ENCODE measurements at places on chromosomes 6 and 20.

DNA sequence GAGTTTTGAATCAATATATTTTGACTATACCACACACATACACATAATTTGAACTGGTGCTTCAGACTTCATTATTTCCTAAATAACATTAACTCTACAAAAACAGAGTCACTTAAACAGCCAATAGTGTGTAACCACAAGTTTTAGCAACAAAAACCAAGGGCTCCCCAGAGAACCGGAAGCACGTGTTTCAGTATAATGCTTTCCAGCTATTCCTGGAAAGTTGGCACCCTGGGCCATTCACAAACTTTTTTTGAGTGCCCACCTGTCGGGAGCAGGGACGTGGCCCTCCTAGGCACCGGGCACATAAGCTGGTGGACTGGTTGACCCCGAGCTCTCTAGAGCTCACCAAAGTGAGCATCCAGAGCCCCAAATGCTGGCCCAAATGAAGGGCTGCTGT lies 1.9 kb upstream of the SLC35D3 start:
- DNase-seq = no peak

DNA sequence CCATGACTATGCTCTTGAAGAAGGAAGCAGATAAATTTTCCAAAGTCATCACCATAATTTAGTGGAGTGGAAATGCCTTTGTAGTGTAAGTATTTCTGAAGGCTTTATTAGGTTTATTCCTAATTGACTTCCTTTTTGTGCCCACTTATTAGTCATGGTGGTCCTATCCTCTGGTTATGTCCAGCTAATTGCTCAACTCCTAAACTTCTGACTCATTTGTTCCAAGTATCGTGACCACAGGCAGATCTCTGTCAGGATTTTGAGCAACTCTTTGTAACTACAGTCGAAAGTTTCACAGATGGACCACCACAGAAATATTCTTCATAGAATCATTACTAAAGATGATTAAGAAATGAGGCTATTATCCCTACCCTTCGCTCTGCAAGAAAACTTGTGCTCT lies 315.6 kb upstream of the PTCHD4 start:
- DNase-seq = peak; percentile 91

GRCh38 chr6:53103993-53104675 lies 38.9 kb downstream of the FBXO9 start:
- DNase-seq = peak; percentile 16

GRCh38 chr6:26611599-26611998 lies 14.8 kb downstream of the ABT1 start:
- no peak for DNase-seq

DNA sequence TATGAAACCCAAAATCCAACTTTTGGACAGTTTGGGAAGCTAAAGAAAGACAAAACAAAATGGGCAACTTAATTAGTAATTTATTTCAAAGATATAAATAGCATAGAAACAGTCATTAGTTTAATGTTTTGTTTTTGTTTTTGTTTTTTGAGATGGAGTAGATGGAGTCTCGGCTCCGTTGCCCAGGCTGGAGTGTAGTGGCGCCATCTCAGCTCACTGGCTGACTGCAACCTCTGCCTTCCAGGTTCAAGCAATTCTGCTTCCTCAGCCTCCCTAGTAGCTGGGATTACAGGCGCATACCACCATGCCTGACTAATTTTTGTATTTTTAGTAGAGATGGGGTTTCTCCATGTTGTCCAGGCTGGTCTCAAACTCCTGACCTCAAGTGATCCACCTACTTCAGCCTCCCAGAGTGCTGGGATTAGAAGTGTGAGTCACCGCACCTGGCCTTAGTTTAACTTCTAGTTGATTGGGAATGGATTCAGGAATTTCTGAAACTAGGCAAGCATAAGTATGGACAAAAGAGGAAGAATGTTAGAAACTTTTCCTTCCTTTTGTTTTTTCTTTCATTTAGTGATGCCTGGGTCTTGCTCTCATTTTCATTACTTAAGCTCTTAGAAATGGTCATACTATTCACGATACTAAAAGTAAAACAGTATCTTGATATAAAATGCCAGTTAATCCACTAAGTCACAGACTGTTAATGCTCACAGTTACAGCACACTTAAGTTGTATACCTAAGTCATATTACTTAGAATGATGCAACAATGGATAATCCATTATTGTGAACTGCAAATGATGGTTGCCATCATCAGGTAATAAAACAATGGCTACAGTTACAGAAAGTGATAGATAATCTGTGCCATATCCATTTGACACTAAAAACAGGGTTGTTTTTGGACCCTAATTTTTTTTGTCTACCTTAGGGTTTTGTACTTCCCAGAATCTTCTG lies 8.2 kb downstream of the SENP6 start:
- peak; percentile 83 for DNase-seq

DNA sequence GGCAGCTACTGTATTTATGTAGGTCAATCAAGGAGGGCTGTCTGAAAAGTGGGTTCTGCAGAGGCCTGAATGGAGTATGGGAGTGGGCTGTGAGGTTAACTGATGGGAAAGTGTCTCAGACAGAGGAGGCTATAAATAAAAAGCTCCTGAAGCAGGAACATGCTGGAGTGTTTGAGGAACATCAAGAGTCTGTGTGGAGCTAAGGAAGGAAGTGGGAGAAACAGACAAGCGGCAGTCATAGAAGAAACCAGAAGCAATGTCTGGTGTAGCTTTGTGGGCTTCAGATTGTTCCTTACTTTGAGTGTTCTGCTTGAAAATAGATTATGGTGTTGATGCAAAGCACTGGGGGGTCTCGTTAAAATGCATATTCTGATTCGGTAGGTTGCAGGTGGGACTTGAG lies 101.5 kb upstream of the OGFRL1 start:
- DNase-seq = no peak

- no peak for DNase-seq
Observed at GRCh38 chr6:141464896-141465295, 667.8 kb upstream of the GJE1 start.

- DNase-seq = no peak
Observed at GRCh38 chr6:34836008-34836407, 44.1 kb downstream of the BLTP3A start.
